ENCODE measurements at places on chromosomes 2 and 18. TPM values are rescaled to one million over a fixed set of nuclear protein-coding genes. Genes with fewer than 3 reads are reported as not detected.

DNA sequence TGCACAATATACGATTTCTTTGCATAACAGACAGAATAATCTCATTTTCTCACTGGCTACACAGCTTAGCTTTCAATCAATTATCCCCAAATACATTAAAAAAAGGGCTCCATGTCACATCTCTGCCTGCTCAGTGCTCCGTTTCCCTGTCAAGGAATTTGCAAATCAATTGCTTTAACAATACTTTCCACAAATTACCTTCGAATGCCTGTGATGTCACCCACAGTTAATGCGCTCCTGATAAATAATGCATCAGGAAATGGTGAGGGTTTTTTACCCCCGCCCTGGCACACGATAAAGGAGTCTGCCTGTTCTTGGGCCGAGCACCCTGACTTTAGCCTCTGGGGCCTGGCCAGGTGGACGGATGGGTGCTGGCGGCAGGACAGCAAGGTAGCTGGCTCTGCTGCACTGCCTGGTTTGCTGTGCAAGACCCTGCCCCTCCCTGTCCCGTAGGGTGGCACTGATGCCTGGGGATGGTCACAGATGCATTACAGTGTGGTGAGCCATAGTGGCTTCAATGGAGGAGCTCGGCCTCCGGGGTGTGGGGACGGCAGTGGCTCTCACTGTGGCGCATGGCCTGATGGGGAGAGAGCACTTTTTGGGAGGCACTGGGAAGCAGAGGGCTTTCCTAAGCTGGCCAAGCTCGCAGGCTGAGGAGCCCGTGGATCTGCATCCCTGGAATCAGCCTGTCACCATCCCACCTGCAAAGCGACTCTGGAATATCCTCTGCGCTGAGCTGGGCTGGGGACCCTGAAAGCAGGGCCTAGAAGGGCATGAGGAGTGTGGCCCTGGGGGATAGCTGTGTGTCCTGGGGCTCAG lies 88.3 kb upstream of the HS6ST1 start:
- H3K36me3 ChIP-seq = no peaks in the 10 kb centered on the region
- H3K27me3 ChIP-seq = no peaks in the 10 kb centered on the region
- no peak overlapping the region for H3K4me3 ChIP-seq
- no peak for DNase-seq
- no peak overlapping the region for H3K27ac ChIP-seq

- H3K36me3 ChIP-seq = no peaks in the 10 kb centered on the region
- no peak for DNase-seq
- H3K4me3 ChIP-seq = no peak overlapping the region
Observed at GRCh38 chr2:145992572-145992971, 1472.7 kb upstream of the ZEB2 start.

- peak overlapping the region; percentile 63 for H3K4me3 ChIP-seq
- peaks cover 7% of the 10 kb centered on the region for H3K27me3 ChIP-seq
- DNase-seq = no peak
- no peaks in the 10 kb centered on the region for H3K36me3 ChIP-seq
- peak overlapping the region; percentile 57 for H3K27ac ChIP-seq
- peaks cover 22% of the 10 kb centered on the region for H3K4me1 ChIP-seq
Observed at GRCh38 chr2:73285159-73285739, 971 bp upstream of the FBXO41 start.

DNA sequence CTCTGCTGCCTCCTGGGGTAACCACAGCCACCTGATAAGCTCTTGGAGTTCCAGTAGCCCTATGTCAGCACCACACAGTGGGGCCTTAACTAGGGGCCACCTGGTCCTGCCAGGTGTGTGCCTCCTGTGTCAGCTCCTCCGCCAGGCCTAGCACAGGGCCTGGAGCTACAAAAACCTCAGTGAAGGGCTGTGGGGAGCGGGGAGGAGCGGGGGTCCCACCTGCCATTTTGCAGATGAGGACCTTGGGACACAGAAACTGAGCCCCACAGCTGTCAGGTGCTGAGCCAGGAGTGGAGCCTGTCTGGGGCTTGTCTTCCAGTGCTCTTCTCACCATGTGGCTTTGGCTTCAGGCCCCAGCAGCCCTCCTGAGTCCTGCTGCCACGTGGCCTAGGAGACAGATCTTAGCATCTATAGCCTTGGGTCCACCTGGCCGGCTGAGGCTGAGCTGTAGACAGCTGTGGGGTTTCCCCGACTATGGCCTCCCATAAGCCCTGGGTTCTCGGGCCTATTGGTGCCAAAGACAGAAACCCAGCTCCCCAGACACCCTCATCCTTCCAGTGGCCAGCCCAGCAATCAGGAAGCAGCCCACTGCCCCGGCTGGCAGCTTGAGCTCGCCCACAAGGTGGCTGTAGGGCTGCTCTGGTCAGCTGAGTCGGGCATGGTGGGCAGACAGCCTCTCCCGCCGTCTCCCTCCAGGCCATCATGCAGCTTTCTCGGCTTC lies 104.5 kb upstream of the MCFD2 start:
- no peak for DNase-seq
- peaks cover 14% of the 10 kb centered on the region for H3K4me1 ChIP-seq
- peaks cover 45% of the 10 kb centered on the region for H3K36me3 ChIP-seq

DNA sequence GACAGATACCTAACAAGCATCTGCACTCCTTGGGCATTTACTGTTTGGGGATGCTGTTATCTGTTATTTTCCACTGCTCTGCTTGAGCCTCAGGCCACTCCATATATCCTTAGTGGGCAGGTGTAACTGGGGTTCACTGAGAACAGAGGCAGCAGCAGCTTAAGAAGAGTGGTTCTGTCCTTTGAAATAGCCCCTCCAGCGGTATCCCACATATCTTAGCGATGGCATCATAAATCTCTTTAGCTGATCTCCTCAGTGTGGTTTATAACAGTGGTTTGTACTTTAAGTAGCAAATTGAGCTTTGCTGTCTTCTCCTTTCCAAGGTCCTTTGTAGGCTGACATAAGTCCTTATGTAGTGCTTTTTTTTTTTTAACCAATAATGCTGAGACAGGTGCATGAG lies 79.7 kb upstream of the RPRM start:
- H3K27ac ChIP-seq = no peak overlapping the region
- no peaks in the 10 kb centered on the region for H3K4me1 ChIP-seq
- H3K36me3 ChIP-seq = no peaks in the 10 kb centered on the region
- no peak overlapping the region for H3K4me3 ChIP-seq
- no peak for DNase-seq

DNA sequence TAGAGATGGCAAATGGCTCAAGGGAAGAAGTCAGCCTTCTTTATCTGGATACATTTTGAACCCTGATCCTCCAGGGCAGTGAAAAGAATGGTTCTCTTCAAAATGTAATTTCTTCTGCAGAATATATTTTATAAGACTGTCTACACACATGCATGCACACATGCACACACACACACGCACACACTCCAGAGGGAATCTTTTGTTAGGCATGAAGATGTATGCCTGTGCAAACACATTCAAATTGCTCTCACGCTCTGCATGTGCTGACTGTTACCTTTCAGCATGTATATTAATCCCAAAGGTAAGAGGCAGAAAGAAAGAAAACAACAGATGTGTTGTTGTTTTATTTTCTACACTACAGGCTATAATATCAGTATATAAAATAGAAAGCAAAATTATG lies 43.2 kb downstream of the SLC5A7 start:
- no peaks in the 10 kb centered on the region for H3K4me1 ChIP-seq
- DNase-seq = no peak
- no peaks in the 10 kb centered on the region for H3K27me3 ChIP-seq

- no peak overlapping the region for H3K4me3 ChIP-seq
- no peaks in the 10 kb centered on the region for H3K36me3 ChIP-seq
- no peak for DNase-seq
- no peaks in the 10 kb centered on the region for H3K4me1 ChIP-seq
- H3K27ac ChIP-seq = no peak overlapping the region
Observed at GRCh38 chr2:146324951-146325350, 1519.9 kb upstream of the ACVR2A start.

GRCh38 chr2:96539215-96539920 lies 2.8 kb downstream of the ARID5A start:
- H3K4me1 ChIP-seq = peaks cover 64% of the 10 kb centered on the region
- no peaks in the 10 kb centered on the region for H3K27me3 ChIP-seq
- peaks cover 7% of the 10 kb centered on the region for H3K36me3 ChIP-seq
- peak overlapping the region; percentile 94 for H3K4me3 ChIP-seq

GRCh38 chr18:37937287-37937686 lies 371.7 kb upstream of the CELF4 start:
- no peaks in the 10 kb centered on the region for H3K36me3 ChIP-seq
- H3K4me1 ChIP-seq = no peaks in the 10 kb centered on the region
- H3K4me3 ChIP-seq = no peak overlapping the region
- DNase-seq = no peak
- H3K27me3 ChIP-seq = no peaks in the 10 kb centered on the region

GRCh38 chr2:29841386-29842004 lies 79.9 kb downstream of the ALK start:
- H3K4me3 ChIP-seq = no peak overlapping the region
- no peaks in the 10 kb centered on the region for H3K27me3 ChIP-seq
- H3K36me3 ChIP-seq = no peaks in the 10 kb centered on the region

DNA sequence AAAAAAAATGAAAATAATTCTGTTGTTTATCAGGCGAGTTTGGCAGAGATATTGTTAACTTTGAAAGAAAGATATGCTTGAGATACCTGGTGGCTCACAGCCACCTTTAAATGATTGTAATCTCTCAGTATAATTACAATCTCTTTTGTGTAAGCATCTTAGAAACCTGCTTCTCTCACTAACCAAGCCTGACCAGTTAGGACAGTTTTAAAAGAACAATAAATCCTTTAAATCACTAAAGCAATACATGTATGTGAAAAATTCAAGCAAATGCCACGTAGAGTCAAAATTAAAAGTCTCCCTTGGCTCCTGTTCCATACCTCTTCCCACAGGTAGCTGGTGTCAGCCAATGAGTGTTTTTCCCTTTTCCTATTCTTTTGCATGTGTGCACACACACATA lies 15.7 kb upstream of the SGPP2 start:
- no peaks in the 10 kb centered on the region for H3K27me3 ChIP-seq
- no peak for DNase-seq
- H3K4me1 ChIP-seq = no peaks in the 10 kb centered on the region

- no peaks in the 10 kb centered on the region for H3K36me3 ChIP-seq
- no peak for DNase-seq
- H3K4me1 ChIP-seq = no peaks in the 10 kb centered on the region
- H3K4me3 ChIP-seq = no peak overlapping the region
- H3K27ac ChIP-seq = no peak overlapping the region
Observed at GRCh38 chr2:70723286-70723885, 44.6 kb downstream of the ADD2 start.

DNA sequence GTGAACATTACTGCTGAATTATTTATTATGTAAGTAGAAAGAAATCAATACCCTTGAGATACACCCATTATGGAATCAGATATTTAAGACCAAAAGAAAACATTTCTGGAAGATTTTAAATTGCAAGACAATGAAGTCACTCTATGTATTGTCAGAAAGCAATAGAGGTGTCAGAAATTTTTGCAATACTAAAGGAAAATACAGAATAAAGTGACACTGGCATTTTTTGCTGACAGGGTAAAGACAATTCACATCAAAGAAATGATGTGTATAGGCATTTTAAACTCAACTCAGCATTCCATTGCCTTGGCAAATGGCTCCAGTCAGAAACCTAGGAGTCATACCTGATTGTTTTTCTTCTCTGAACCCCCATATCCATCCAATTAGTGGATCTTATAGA lies 191.0 kb upstream of the PID1 start:
- H3K36me3 ChIP-seq = no peaks in the 10 kb centered on the region
- no peaks in the 10 kb centered on the region for H3K4me1 ChIP-seq
- H3K4me3 ChIP-seq = no peak overlapping the region
- no peak overlapping the region for H3K27ac ChIP-seq

DNA sequence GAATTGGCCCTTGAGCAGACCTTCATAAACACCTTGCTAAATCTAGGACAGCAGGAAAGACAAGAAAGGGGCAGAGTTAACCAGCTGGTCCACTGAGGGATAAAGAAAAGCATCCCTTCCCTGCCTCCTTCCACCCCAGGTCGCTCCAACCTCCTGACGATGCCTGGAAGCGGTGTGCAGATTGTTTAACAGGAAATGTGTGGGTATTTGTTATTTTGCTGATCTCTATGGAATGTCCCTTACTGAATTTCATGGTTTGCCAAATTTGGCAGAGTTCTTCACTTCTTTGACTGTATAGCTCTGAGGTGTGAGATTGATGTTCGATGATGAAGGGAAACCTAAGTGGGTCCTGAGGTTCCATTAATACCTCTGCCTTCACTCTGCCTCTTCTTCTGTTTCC lies 72.9 kb downstream of the MAP3K20 start:
- no peak for DNase-seq
- H3K27me3 ChIP-seq = no peaks in the 10 kb centered on the region
- H3K36me3 ChIP-seq = no peaks in the 10 kb centered on the region
- H3K27ac ChIP-seq = no peak overlapping the region

The LOXHD1 gene
- total RNA-seq = 0.48 TPM

The FOXI3 gene
- not detected for total RNA-seq
